ENCODE measurements at places on chromosomes 3 and 15.

DNA sequence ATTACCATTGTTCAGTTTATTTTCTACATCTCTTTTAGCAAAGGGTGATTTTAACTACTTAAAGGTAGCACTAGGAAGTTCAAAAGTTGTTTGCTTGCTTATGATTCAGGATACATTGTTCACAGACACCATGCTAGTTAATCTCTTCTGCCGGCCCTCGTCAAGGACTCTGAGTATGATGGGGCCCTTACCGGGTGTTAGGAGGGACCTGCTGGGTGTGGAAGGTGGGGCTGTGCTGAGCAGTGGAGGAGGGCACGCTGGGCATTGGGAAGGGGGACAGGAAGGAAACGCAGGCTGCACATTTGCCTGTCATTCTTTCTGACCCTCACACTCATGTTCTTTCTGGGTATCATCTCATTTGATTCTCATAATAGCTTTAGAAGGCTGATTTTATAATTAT is 65.1 kb upstream of the MYZAP start:
- DNase-seq = no peak

DNA sequence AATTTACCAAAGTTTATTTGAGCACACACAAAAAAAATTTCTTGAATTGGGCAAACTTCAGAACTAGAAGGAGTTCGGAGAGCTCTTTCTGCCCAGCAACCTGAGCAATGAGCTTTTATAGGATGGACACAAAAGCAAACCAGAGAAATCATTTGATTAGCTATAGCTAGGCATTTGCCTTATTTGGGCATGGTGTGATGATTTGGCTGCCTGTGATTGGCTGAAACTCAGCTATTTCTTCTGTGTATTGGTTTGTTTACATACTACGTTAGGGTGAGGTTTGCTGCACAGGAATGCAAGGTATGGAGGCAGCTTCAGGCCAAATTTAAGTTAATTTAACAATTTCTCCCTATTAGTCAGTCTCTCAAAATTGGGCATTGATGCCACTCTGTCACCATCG is 65.1 kb downstream of the NEK11 start:
- no peak for DNase-seq

DNA sequence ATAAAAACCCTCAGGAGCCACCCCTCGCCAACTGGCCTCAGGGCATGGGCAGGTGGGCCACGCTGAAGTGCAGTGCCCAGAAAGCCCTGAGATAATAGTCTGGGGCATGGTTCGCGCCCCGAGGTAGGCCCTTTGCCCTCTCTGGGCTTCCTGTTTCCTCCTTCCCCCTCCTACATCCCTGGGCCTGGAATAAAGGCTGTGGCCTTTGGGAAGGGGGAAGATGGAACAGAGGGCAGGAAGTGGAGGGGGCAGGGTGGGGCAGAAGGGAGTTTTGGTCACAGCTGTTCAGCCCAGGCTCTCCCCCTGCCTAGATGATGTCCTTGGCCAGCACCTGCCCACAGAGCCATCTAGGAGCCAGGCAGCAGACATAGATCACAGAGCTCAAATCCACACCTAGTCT is 11.3 kb downstream of the CSRNP1 start:
- DNase-seq = no peak

- no peak for DNase-seq
These were observed 181.0 kb downstream of the UACA start for GRCh38 chr15:70582143-70582945.

- no peak for DNase-seq
These were observed 68.0 kb downstream of the CHL1 start for GRCh38 chr3:264394-265156.

DNA sequence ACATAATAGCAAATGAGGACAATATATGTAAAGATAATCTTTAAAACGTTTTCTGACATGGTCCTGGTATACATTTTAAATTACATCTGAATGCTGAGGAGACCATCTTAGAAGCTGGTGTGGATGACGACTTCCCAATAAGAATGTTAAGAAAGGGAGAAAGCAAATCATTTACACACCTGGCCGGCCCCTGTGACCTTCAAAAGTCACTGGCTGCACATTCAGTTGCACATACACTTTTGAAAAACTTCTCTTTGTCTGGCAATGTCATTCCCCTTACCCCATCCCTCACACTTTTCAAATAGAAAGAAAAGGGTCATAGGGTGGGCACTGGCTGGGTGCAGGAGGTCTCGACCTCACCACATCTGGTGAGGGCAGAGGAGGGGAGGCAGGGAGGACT is 391.0 kb downstream of the MECOM start:
- DNase-seq = no peak

All from left renal pelvis (tissue), 4 donors.